Fibroblast of the conjunctiva (primary cell): ENCODE measurements at places on chromosomes 1 and 21.
A peak's percentile ranks its signal among the peaks of the same experiment; 100 is the strongest.

DNA sequence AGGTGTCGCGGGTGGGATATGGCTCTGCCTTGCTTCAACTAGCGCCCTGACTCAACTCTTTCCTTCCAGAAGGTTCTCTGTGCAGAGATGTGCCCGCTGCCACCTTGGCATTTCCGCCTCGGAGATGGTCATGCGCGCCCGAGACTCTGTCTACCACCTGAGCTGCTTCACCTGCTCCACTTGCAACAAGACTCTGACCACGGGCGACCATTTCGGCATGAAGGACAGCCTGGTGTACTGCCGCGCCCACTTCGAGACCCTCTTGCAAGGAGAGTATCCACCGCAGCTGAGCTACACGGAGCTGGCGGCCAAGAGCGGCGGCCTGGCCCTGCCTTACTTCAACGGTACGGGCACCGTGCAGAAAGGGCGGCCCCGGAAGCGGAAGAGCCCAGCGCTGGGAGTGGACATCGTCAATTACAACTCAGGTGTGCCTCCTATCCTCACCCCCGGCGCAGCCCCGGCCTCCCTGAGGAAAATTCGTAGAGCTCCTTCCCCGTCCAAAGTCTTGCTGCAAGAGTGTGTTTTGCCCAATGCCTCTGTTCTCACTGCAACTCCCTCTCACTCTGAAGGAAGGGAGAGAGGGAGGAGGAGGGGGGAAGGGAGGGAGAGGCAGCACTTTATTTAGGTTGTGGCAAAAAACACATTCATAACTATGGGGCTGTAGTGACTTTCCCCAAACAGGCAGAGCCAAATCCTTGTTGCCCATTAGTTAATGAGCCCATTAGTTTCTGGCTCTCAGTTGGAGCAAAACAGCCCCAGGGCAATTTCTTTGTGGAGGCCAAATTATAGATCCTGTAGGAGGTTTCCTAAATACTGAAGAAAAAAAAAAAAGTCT, 4.3 kb downstream of the LHX9 start:
- no peak for DNase-seq

DNA sequence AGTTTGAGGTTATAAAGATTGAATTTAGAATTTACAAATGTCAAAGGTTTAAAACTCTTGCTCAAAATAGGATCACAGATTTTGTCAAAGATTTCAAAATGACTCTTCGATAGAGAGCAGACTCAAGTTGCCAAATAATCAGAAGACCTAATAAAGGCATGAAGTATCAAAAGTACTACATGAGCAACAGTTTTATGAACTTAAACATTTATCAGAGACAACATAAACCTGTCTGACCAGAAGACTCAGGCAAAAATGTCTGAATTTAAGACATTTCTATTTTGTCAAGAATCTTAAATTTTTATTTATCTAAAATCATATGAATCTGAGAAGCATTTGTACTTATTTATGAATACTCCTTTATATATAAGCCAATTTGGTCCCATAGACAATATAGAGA, 330.9 kb downstream of the PTPRU start:
- no peak for DNase-seq

DNA sequence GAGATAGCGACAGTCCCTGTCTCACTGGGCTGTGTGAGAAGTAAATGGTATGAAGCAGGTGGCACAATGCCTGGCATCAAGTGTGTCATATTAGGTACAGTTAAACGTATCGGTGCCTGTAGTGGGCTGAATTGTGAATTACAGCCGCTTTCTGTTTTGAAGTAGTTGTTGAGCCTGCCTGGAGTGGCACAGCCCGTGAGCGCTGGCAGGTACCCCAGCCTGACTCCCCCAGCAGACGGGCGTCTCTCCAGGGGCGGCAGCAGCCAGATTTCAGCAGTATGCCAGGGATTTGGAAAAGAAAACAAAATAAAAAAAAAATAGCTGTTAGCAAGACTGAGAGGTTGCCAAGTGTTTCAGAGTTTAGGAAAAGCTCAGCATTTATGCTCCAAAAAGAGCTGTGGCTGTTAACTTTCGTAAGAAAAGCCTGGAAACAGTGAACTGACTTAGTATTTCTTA, 26.6 kb upstream of the GPR153 start:
- DNase-seq = peak; percentile 31

GRCh38 chr21:43271452-43272020, 102.7 kb downstream of the CRYAA start:
- no peak for DNase-seq

DNA sequence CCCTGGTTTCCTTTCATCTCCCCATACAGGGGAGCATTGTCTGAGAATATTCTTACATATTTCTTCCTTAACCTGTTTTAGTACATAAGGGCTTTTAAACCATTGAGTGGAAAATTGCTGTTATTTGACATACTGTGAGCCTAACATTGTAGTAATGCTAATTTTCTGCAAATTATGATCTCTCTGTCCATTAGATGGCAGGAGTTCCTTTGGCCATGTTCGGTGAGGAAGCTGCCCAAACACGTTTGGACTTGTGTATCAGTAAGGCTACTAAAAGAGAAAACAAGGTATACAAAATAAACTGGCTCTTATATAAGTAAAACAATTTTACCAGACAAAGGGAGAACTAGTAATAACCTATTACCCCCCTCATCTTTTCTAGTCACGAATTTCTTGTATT, 29.2 kb downstream of the CDC7 start:
- no peak for DNase-seq

DNA sequence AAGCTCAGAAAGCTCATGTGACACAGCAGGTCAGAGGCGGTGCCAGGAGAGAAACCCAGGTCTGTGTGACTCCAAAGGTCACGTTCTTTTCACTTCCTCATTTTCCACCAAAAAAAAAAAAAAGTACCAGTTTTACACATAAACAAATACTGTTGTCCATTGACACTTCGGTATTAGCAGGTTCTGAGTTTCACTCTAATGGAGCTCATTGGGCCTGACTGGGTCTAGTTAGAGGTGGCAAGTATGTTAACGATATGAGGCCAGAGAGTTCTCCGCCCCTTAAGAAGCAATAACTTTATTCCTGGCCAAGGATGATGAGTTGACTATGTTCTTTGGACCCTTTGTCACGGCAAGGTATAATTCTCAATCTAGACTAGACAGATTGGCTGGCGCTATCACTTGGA, 30.0 kb upstream of the SDE2 start:
- DNase-seq = no peak

GRCh38 chr1:93552741-93553455, 105.0 kb downstream of the FNBP1L start:
- peak; percentile 40 for DNase-seq

DNA sequence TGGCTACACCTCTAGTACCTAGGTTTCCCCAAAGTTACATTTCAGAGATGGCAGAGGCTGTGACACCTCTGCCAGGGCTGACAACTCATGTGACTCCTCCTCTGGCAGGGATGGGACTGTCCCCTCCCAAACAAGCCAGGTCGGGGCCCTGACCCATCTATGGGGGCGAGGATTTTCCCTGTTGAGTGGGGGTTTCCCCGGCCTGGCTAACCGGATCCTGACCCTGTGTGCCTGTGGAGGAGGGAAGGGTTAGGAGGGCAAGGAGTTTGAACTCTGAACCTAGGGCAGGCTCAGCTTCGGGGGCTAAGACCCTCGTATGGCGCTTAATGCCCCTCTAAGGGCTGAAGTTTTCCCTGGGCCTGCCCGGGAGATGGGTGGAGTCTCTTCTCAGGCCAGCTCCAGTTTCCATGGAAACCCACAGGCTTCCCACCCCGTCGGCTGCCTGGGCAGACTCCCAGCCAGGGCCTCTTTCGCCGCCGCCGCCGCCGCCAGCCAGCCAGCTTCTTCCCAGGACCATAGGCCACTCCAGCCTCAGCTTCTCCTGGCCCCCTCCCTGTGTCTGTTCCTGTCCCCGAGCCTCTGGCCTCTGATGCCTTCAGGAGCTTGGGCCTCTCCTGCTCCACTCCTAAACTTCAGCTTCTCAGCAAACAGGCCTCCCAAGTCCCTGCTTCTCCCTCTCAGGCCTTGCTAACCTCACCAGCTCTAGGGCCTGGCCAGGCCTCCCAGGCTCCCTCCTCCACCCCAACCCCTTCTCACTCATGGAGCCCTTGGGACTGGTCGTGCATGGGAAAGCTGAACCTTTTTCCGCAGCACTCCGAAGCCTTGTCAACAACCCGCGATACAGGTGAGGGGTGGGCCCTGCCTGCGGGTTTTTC, at the start of gene BTBD19:
BTBD19 (plus strand) TSS at position 461 of the 875 bp plus-strand sequence; CDS start at position 759, 298 bp downstream.
- peak; percentile 89 for DNase-seq
